ENCODE measurements at places on chromosomes 5 and 9. TPM values are rescaled to one million over a fixed set of nuclear protein-coding genes. Genes with fewer than 3 reads are reported as not detected.

Gene ELL2
- total RNA-seq, result 26.0 TPM

- no peak overlapping the region for H3K4me3 ChIP-seq
- no peaks in the 10 kb centered on the region for H3K4me1 ChIP-seq
- no peaks in the 10 kb centered on the region for H3K27me3 ChIP-seq
- no peak for DNase-seq
These were observed 117.9 kb upstream of the PRDM9 start for GRCh38 chr5:23389291-23390101.

Gene ROR2
- total RNA-seq, result 0.32 TPM

- no peak overlapping the region for H3K27ac ChIP-seq
- no peaks in the 10 kb centered on the region for H3K4me1 ChIP-seq
- no peak overlapping the region for H3K4me3 ChIP-seq
- H3K36me3 ChIP-seq, result no peaks in the 10 kb centered on the region
- no peak for DNase-seq
- H3K27me3 ChIP-seq, result no peaks in the 10 kb centered on the region
These were observed 82.8 kb upstream of the SPATA31C2 start for GRCh38 chr9:88221105-88221504.

Gene SLC35A4
- 46.2 TPM for total RNA-seq

GRCh38 chr5:74765201-74765600 lies 1.7 kb downstream of the GFM2 start:
- no peak overlapping the region for H3K4me3 ChIP-seq
- H3K27me3 ChIP-seq, result no peaks in the 10 kb centered on the region
- H3K27ac ChIP-seq, result no peak overlapping the region
- peaks cover 20% of the 10 kb centered on the region for H3K4me1 ChIP-seq
- peaks cover 9% of the 10 kb centered on the region for H3K36me3 ChIP-seq

Gene PTTG1
- total RNA-seq, result 8.6 TPM

- peak overlapping the region; percentile 87 for H3K27ac ChIP-seq
- H3K27me3 ChIP-seq, result no peaks in the 10 kb centered on the region
- no peak for DNase-seq
- H3K4me1 ChIP-seq, result peaks cover 12% of the 10 kb centered on the region
- no peaks in the 10 kb centered on the region for H3K36me3 ChIP-seq
These were observed 7.1 kb downstream of the GLIS3 start for GRCh38 chr9:4292781-4293180.

Gene OR1L6
- not detected for total RNA-seq

Gene C7
- 179 TPM for total RNA-seq

Gene CHSY3
- 51.3 TPM for total RNA-seq

GRCh38 chr5:135426102-135427082 lies 20.8 kb downstream of the DCANP1 start:
- no peaks in the 10 kb centered on the region for H3K27me3 ChIP-seq
- H3K27ac ChIP-seq, result no peak overlapping the region
- H3K36me3 ChIP-seq, result no peaks in the 10 kb centered on the region

Gene C9orf72
- total RNA-seq, result 17.1 TPM

DNA sequence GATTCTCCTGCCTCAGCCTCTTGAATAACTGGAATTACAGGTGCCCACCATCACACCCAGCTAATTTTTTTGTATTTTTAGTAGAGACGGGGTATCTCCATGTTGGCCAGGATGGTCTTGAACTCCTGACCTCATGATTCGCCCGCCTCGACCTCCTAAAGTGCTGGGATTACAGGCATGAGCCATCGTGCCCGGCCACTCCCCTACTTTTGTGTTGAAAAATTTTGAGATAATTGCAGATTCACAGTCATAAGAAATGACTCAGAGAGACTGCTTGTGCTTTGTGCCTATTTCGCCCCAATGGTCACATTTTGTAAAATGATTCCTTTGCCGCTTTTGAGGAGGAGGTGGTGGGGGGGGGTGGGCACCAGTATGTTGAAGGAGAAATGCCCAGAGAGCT lies 48.1 kb upstream of the SH3PXD2B start:
- no peaks in the 10 kb centered on the region for H3K27me3 ChIP-seq
- no peaks in the 10 kb centered on the region for H3K36me3 ChIP-seq
- peak; percentile 34 for DNase-seq
- no peak overlapping the region for H3K27ac ChIP-seq
- no peaks in the 10 kb centered on the region for H3K4me1 ChIP-seq
- no peak overlapping the region for H3K4me3 ChIP-seq

Gene FAM81B
- total RNA-seq, result not detected

GRCh38 chr5:113526421-113526820 lies 12.9 kb downstream of the YTHDC2 start:
- no peaks in the 10 kb centered on the region for H3K36me3 ChIP-seq
- H3K27ac ChIP-seq, result no peak overlapping the region
- DNase-seq, result no peak
- no peaks in the 10 kb centered on the region for H3K27me3 ChIP-seq
- no peaks in the 10 kb centered on the region for H3K4me1 ChIP-seq

Gene C5orf34
- total RNA-seq, result not detected

Gene IFNK
- total RNA-seq, result not detected

GRCh38 chr5:177346820-177347219 lies 4.6 kb downstream of the LMAN2 start:
- no peak overlapping the region for H3K4me3 ChIP-seq
- no peak overlapping the region for H3K27ac ChIP-seq
- no peaks in the 10 kb centered on the region for H3K27me3 ChIP-seq
- no peak for DNase-seq
- H3K36me3 ChIP-seq, result peaks cover 10% of the 10 kb centered on the region

- no peaks in the 10 kb centered on the region for H3K36me3 ChIP-seq
- H3K27me3 ChIP-seq, result no peaks in the 10 kb centered on the region
- no peaks in the 10 kb centered on the region for H3K4me1 ChIP-seq
- H3K4me3 ChIP-seq, result no peak overlapping the region
- no peak for DNase-seq
These were observed 219.6 kb downstream of the PLK2 start for GRCh38 chr5:58240322-58240721.

DNA sequence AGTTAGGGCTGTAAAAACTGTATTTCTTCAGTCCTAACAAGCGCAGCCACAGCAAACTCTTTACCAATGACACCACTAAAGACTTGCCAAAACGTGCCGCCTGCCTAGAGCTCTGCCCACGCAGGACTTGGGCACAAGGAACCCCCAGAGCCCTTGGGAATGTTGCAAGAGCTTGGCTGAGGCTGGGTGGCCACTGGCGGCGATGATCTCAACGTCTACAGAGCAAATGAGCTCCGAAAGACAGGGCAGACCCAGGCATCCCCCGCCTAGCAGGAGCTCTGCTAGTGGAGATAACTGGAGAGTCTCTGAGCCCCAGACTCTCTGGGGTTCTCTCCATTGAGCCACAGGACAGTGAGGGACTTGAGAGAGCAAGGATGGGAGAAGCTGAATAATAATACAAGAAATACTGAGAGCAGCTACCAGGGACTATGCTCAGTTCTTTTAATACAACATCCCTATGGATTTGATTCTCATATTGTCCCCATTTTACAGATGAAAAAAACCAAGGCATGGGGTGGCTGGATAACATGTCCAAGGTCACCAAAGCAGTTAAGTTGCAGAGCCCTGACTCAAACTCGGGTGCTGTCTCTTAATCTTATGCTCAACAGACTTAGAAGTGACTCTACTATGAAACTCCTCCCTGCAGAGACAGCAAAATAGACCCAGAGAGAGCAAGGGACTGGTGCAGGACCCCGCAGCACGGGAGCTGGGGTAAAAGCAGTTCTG lies 32.5 kb downstream of the SHB start:
- peak; percentile 92 for DNase-seq
- H3K36me3 ChIP-seq, result no peaks in the 10 kb centered on the region
- no peak overlapping the region for H3K4me3 ChIP-seq
- H3K27ac ChIP-seq, result peak overlapping the region; percentile 54
- peaks cover 7% of the 10 kb centered on the region for H3K4me1 ChIP-seq
- H3K27me3 ChIP-seq, result no peaks in the 10 kb centered on the region

GRCh38 chr5:136020383-136021015 lies 8.3 kb upstream of the TGFBI start:
- no peaks in the 10 kb centered on the region for H3K36me3 ChIP-seq
- no peaks in the 10 kb centered on the region for H3K27me3 ChIP-seq
- no peak overlapping the region for H3K27ac ChIP-seq
- no peak overlapping the region for H3K4me3 ChIP-seq
- DNase-seq, result peak; percentile 65

GRCh38 chr5:149990518-149991376 lies 9.7 kb downstream of the TIGD6 start:
- H3K36me3 ChIP-seq, result peaks cover 3% of the 10 kb centered on the region
- H3K4me3 ChIP-seq, result no peak overlapping the region
- H3K27ac ChIP-seq, result no peak overlapping the region

Gene FOXD1
- 7.1 TPM for total RNA-seq

Gene AMBP
- 6.6 TPM for total RNA-seq

Gene NME5
- total RNA-seq, result not detected

- peaks cover 16% of the 10 kb centered on the region for H3K27me3 ChIP-seq
- H3K36me3 ChIP-seq, result no peaks in the 10 kb centered on the region
- H3K27ac ChIP-seq, result no peak overlapping the region
- DNase-seq, result peak; percentile 79
These were observed 1.8 kb downstream of the POU4F3 start for GRCh38 chr5:146340260-146341081.

DNA sequence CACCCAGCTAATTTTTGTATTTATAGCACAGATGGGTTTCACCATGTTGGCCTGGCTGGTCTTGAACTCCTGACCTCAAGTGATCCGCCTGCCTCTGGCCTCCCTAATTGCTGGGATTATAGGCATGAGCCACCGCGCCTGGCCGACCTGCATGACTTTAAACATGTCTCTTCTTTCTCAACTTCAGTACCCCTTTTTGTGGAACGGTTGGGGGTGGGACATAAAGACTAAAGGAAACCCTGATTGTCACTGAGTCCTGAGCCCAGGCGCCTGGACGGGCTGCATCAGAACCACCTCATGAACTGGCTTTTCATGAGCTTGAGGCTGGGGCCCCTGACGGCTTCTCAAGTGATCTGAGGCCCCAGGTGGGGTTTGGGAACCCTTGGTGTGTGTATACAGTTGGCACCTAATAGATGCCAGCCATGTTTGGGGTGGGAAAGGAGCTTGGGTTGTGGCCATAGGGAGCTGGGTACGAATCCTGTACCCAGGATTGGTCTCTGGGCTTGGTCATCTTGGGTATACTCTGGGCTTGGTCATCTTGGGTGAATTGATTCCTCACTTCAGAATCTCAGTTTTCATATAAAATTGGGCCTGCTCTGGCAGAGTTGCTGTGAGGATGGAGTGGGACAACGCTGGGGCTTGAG lies 2.2 kb downstream of the GRK6 start:
- no peak for DNase-seq
- H3K4me1 ChIP-seq, result peaks cover 14% of the 10 kb centered on the region
- no peak overlapping the region for H3K27ac ChIP-seq
- no peak overlapping the region for H3K4me3 ChIP-seq

- no peaks in the 10 kb centered on the region for H3K27me3 ChIP-seq
- no peak for DNase-seq
- no peaks in the 10 kb centered on the region for H3K36me3 ChIP-seq
- H3K4me3 ChIP-seq, result no peak overlapping the region
These were observed 139.3 kb upstream of the TLE4 start for GRCh38 chr9:79432485-79432884.

Gene GAS1
- total RNA-seq, result 605 TPM

DNA sequence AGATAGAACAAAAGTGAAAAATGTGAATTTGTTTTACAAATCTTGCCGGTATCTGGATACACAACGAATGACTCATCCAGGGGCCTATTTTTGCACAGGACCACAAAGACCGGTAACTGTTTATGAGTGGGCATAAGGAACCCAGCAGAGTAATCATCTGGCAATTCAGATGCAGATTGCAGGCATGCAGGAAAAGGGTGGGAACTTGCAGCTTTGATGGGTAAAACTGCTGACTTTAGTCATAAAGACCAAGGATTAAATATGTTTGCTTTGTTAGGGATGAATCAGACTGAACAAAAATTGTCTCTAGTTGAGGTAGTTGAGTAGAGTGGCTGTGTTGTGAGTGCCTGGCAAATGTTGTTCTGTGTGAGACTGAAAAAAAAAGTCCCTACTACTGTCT lies 309.6 kb upstream of the CCNH start:
- H3K27me3 ChIP-seq, result no peaks in the 10 kb centered on the region
- no peak overlapping the region for H3K27ac ChIP-seq
- H3K36me3 ChIP-seq, result no peaks in the 10 kb centered on the region
- DNase-seq, result no peak
- H3K4me3 ChIP-seq, result no peak overlapping the region

DNA sequence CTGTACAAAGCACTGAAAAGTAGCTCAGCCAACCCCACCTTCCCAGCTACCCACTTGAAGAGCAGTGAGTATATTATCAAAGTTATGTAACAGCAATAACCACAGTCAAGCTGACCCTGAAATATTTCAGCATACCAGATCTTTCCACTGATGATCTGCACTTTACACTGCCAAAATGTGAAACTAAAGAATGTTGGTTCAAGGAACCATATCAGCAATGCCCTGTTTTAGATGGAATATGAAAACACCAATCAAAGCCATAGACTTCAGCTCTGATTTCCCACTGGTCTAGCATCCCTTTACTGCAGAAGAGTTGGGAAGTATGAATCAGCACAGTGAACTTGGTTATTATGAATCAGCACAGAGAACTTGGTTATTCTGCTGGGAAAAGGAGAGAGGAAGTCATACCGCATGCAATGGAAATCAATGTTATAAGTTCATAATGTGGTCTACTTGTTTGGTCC lies 20.0 kb downstream of the CEMIP2 start:
- no peaks in the 10 kb centered on the region for H3K4me1 ChIP-seq
- H3K27ac ChIP-seq, result peak overlapping the region; percentile 29
- no peak for DNase-seq
- H3K36me3 ChIP-seq, result no peaks in the 10 kb centered on the region

Gene HK3
- total RNA-seq, result 4.4 TPM

- H3K27me3 ChIP-seq, result no peaks in the 10 kb centered on the region
- H3K27ac ChIP-seq, result no peak overlapping the region
- no peak for DNase-seq
- H3K4me1 ChIP-seq, result no peaks in the 10 kb centered on the region
- no peak overlapping the region for H3K4me3 ChIP-seq
These were observed 295.9 kb downstream of the PSAT1 start for GRCh38 chr9:78592811-78593210.

DNA sequence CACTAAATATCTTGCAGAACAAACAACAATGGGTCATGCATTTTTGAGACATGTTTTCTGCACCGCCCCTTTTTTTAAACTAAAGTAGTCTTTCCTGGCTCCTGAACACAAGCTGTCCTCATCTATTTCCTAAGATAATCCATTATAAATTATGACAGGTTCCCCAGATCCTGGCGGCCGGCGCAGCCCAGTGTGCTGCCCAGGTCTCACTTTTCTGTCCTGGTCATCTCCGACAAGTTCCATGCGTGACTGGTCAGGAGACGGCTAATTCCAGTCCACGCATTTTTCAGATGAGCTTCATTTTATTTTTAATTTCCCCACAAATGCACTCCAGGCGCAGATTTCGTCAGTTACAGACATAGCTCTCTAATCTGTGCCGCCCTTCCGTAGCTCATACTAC lies 92.9 kb upstream of the EGFLAM start:
- H3K36me3 ChIP-seq, result no peaks in the 10 kb centered on the region
- no peaks in the 10 kb centered on the region for H3K4me1 ChIP-seq
- no peak overlapping the region for H3K4me3 ChIP-seq
- no peak for DNase-seq
- no peaks in the 10 kb centered on the region for H3K27me3 ChIP-seq
- no peak overlapping the region for H3K27ac ChIP-seq

GRCh38 chr5:153088538-153088937 lies 401.9 kb upstream of the GRIA1 start:
- H3K36me3 ChIP-seq, result no peaks in the 10 kb centered on the region
- no peaks in the 10 kb centered on the region for H3K27me3 ChIP-seq
- no peaks in the 10 kb centered on the region for H3K4me1 ChIP-seq
- DNase-seq, result no peak
- H3K27ac ChIP-seq, result no peak overlapping the region

- no peaks in the 10 kb centered on the region for H3K27me3 ChIP-seq
- no peak overlapping the region for H3K4me3 ChIP-seq
- no peaks in the 10 kb centered on the region for H3K36me3 ChIP-seq
- DNase-seq, result no peak
These were observed 30.8 kb downstream of the CNTRL start for GRCh38 chr9:121105531-121105930.

Measured in ascending aorta (tissue), 2 donors.